D341Med (cell line): ENCODE measurements at places on chromosomes 2 and 18.

DNA sequence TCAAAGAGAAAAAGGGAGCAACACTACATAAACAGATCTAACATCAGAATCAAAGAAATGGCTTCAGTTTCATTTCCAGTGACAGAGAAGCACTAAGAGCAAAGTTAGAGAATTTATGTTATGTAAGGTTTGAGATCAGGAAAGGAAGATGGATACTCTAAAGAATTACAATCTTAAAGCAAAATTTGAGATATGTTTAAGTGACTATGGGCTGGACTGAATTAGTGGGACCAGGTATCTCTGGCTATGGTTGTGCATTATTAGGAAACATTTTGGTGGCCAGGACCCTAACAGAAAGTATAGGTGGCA, 208.2 kb downstream of the CCDC178 start:
- DNase-seq, result no peak

DNA sequence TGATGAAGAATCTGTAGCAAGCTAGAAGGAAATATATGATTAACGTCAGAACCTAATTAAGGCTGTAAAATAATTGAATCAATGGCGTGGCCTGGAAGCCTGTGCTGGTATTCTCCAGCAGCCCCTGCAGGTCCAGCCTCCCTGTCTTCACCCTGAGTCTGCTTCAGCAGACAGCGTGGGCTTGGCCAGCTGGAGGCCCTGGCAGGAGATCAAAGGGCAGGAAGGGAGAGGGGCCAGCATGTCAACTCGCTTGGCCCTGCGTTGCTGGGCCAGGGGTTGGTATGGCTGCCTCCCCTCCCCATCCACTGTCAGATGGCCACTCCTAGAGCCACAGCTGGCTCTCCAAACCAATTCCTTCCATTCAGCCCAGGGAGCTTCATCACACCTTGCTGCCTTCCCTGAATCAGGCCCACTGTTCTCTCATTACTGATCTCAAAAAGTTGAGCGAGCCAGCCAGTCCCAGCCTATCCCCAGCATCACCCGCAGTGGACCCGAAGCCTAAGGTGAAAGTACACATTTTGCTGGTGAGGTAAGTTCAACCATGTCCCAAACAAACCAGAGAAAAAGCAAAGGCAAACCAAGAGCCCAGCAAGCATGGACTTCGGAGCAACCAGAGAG, 228.4 kb upstream of the AGAP1 start:
- DNase-seq, result no peak

DNA sequence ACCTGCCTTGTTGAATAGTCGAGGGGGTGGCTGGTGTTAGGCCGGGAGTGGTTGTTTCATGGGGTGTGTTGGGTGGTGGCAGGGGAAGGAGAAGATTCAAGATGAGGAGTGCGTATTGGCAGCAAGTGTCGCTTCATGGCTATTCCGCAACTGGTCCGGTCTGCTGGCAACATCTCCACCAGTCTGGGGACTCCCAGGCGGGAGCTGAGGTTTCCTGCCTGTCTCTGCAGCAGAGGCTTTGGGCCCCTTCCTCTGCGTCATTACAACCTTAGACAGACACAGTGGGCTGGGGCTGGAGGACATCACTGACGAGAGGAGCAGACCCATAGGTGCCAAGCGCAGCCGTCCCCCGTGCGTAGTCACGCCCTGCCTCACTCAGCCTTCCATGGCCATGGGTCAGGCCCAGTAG, 64.0 kb upstream of the MCFD2 start:
- no peak for DNase-seq

GRCh38 chr2:98822301-98823164, 91.6 kb upstream of the MGAT4A start:
- DNase-seq, result peak; percentile 53

DNA sequence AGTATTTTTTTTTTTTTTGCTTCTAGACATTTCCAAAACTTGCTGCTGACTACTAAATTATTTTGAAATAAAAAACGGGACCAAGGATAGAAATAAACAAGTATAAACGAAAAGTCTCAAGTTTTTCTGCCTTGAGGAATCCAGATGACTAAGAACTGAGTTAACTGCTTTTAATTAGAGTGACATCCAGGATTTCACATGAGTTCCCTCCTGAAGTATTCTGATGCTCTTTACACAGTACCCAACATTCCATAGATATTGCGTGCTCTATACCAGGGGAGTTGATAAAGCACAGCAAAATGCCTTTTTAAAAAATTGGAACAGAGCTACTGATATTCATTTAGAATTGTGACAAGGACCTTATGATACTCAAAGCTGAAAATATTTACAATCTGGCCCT, 618.0 kb downstream of the CCDC85A start:
- no peak for DNase-seq

DNA sequence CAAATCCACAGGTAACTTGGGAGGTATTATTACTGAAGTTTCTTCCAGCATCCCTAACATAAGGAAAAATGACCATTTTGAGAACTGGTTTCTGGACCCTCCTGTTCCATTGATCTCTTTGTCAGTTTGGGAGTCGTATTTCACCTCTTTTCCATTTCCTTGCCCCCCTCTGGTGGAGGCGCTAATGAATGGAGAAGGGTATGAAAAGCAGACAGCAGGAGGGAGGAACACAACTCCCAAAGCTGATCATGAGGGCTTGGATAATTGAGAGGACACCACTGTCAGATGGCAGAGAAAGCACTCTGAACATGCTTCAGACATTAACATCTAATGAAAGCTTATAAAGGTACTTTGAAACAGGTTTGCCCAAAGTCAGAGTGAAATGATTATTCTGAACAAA, 56.6 kb upstream of the TLK1 start:
- DNase-seq, result no peak

DNA sequence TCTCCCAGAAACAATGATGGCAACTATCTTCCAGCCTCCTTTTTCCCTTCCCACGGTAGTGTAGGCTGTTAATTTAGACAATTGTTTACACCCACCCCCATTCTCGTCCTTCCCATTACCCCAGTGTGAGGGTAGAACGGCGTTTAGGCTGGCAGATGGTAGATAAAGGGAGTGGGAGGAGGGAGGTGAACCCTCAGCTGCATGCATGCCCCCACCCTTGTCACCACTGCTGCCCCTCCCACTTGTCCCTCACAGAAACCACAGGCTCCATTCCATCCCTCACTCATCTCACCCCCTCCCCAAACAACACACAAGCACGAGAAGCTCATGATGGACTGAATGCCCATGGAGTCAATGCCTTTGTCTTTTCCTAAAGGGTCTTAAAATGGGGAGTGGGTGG, 107.9 kb upstream of the PARD3B start:
- no peak for DNase-seq

DNA sequence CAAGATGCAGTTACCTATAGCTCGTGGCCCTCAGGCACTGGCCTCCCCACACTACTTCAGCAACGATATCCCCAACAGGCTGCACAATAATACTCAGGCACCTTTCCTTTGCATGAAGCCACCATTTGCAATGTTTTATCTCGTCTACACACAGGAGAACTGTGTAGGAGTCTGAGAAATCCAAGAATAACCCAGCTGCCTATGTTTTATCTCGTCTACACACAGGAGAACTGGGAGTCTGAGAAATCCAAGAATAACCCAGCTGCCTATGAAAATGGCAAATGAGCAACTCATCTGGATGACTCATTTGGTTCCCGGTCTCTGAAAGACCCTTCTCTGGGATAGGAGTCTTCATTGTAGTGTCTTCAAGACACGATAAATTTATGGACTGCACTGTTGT, 18.3 kb upstream of the LNPK start:
- no peak for DNase-seq

DNA sequence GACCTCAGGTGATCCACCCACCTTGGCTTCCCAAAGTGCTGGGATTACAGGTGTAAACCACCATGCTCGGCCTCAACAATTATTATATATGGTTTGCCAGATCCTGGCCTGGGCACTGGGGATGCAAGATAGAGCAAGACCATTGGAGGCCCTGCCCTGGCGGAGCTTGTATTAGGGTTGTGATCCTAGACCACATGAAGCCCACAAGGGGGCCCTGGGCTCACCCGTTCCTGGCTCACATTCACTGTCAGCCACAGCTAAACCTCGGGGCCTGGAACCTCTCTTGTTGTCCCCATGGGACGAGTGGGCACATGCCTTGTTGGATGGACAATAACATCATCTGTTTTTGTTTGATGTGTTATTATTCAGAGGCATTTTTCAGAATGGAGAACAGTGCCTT, 14.9 kb downstream of the HPCAL1 start:
- no peak for DNase-seq
